Renal cortex interstitium (tissue), 15 donors: ENCODE measurements at places on chromosomes 3 and 15. TPM values are rescaled to one million over a fixed set of nuclear protein-coding genes. Genes with fewer than 3 reads are reported as not detected.

Gene P3H2
- 90.4 TPM for polyA plus RNA-seq

Gene CPB1
- 0.96 TPM for polyA plus RNA-seq

DNA sequence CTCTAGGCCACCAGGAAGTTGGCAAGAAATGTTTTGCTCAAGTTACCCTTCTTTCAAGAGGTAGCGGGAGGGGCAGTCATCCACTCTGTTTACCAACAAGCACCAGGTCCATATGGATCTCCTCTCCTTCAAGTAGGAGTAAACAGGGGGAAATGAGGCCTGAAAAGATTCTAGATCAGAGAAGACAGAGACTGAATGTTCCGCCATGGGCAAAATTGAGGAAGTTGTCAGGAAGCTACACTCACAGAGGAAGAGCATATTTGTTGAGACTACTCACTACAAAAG is 81.6 kb downstream of the KLF15 start:
- DNase-seq, result no peak

DNA sequence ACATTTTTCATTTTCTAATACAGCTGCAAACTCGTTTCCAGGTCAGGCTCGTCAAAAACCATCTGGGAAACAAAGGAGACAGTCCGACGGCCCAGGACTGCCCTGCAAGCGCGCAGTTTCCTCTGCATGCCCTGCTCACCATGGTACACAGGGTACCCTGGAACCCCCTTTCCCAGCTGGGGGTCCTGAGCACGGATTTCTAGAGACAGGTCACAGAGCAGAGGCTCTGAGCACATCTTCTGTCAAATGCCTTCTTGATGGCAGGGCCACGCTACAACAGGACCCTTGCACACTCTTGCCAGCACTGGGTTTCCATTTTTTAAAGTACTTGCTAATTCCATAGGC is 8.1 kb downstream of the ZXDC start:
- DNase-seq, result no peak

DNA sequence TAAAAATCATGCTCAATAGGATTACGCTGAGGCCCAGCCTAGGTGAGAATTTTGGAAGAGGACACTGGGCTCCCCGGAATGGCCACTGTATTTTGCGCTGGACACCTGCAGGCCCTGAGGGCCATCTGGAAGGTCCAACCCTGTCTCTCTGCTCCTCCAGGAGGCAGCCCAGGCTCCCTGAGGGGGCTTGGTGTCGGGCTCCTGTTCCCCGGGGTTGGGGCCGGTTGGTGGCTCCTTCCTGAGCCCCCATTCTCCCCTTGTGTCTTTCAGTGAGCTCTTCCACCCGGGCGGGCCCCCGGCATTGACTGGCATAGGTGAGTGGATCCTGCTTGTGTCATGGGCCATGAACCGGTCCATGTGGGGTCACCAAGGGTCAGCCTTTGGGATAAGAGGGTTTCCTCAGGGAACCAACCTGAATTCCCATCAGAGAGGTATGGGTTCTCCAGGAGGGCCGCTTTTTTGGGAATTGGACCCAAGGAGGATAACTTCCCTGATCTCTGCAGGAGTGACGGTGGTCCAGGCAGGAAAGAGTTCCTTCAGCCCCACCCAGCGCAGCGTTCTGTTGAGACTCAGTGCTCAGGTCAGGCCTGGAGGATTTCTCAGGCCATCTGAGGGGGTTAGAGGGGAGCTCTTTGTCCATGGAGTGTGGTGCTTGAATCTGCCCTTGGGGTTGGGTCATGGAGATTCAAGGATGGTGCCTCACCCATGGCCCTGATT is 187.8 kb downstream of the UBE3A start:
- no peak for DNase-seq

DNA sequence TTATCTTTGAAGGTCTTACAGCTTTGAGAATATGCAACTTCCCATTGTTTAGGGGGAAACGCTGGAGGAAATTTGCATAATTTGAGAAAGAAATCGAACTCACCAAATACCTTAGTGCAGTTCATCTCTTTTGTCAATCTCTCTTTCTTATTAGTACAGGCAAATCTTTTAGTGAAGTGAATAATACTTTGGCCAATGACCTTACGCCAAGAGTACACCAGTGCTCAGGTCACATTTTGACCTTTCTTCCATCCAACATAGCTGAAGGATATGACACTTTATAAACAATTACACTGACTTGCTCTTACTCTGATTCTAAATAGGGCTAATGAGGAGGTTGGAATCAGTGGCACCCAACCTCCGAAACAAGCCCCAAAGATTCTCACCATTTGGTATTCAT is 494.8 kb downstream of the FOXP1 start:
- no peak for DNase-seq

GRCh38 chr3:155843569-155843968 is 10.7 kb downstream of the SLC33A1 start:
- no peak for DNase-seq
